Activated B cell treated with CpG ODN at 0.5 μM for 24 hours (primary cell): ENCODE measurements at places on chromosomes 11 and 22. TPM values are rescaled to one million over a fixed set of nuclear protein-coding genes. Genes with fewer than 3 reads are reported as not detected.

The OTOG gene
- not detected in 2 replicates for total RNA-seq

The NPAS4 gene
- not detected in 2 replicates for total RNA-seq

The HTR3B gene
- total RNA-seq: 0.10 and 0.22 TPM in 2 replicates

DNA sequence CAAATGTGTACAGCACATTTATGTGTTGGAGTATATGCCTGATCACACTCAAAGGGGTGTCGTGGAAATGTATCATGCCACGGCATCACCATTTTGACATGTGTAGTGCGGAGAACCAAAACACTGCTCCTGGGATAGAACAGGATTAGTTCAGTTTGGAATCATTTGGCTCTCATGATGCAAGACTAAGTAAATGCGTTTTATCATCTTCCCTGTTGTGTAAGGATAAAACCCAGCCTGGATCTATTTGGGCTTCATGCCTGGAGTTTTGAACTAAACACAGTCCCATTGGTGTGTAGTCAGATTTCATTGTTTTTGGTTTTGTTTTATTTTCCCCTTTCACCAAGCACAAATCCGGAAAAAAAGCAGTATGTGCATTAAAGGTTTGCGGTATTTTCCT lies 574.3 kb downstream of the NTM start:
- H3K4me1 ChIP-seq: no peaks in the 10 kb centered on the region
- DNase-seq: no peak
- no peaks in the 10 kb centered on the region for H3K27me3 ChIP-seq
- H3K27ac ChIP-seq: no peak overlapping the region
- no peaks in the 10 kb centered on the region for H3K36me3 ChIP-seq

DNA sequence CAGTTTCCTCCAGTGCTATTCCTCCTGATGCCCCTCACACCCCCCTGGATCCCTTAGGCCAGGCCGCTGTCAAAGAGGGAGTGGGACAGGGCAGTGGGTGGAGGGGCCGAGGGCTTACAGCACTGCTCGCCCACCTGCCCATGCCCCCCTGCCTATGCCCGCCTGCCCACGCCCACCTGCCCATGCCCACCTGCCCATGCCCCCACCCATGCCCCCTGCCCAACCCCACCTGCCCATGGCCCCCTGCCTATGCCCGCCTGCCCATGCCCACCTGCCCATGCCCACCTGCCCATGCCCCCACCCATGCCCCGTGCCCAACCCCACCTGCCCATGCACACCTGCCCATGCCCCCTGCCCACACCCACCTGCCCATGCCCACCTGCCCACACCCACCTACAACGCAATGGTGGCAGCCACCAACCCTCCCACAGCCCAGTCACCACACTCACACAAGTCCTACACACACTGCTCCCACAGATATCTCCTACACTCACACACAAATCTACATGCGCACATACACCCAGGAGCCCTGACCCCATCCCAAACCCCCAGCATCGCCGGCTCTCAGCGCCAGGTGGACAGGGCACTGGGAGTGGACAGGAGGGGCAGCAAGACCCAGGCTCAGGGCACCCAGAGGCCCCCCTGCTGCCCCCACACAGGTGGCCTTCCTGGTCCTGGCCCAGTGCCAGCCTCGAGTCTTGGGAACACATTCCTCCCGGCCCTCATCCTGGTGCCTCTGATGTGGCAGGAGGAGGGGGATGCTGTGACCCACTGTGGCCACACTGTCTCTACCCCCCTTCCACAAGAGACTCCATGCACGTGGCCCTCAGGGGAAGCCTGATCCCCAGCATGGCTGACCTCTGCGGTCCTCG lies 61.8 kb downstream of the CYTH4 start:
- no peaks in the 10 kb centered on the region for H3K36me3 ChIP-seq
- H3K4me3 ChIP-seq: no peak overlapping the region

DNA sequence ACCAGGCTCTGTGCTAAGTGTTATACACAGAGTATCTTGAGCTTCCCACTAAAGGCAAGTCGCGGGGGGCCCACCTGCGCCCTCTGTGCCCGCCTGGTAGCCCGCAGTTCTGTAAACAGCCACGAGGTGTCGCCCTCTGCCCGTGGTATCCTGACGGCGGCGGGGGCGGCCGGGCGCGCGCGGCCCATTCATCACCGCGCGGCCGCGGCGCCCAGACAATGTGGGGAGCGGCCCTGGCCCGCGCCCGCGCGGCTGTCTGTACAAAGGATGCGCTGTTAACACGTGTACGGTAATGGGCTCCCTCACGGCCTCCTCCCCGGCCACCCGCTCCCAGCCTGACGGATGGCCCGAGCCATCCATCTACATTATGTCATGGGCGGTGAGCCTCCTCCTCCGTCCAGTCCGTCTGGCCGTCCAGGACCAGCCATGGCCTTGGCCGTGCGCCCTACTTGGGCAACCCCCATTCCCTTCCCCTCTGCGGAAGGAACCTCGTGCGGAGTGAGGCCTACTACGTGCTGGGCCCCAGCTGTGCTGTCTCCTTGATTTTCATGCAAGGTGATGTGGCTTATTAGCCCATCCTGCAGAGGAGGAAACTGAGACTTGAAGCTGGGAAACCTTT lies 99.4 kb downstream of the MIAT start:
- H3K27ac ChIP-seq: no peak overlapping the region
- H3K36me3 ChIP-seq: peaks cover 24% of the 10 kb centered on the region
- H3K27me3 ChIP-seq: no peaks in the 10 kb centered on the region
- H3K4me1 ChIP-seq: no peaks in the 10 kb centered on the region

DNA sequence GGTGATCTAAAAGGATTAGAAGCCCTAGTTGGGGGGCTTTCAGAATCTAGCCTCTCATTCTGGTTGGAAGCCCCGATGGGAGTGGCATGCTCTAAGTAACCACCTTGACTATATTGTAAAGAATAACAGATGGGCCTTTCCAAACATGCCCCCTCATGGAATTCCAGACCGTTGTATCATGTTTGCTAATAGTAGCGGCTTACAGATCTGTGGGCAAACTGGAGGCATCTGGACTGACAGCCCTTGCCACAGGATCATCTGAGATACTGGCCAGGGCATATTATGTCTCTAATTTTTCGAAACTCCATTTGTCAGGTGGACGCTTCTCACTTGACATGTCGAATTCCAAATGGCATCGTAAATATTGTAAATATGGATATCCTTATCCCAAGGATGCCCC lies 10.5 kb downstream of the APIP start:
- H3K36me3 ChIP-seq: peaks cover 21% of the 10 kb centered on the region
- H3K27me3 ChIP-seq: no peaks in the 10 kb centered on the region
- peaks cover 4% of the 10 kb centered on the region for H3K4me1 ChIP-seq
- H3K27ac ChIP-seq: no peak overlapping the region
- no peak for DNase-seq
- no peak overlapping the region for H3K4me3 ChIP-seq

DNA sequence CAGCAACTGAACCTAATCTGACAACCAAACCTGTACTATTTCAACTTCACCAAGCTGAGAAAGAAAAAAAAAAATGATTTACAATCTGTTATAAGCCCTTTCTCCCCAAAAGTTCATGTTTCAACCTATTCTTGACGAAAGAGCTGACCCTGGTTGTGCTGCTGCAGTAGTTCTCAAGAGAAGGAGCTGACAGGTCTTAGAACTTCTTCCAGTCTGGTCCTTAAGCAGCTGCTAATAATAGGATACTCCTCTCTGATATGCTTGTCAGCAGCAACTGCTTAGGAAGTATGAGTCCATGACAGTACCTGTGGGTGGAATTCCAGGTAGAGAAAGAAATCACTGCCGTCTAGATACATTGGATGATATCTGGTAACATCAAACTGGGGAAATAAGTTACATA lies 735.1 kb upstream of the CCDC90B start:
- H3K27ac ChIP-seq: no peak overlapping the region
- no peak for DNase-seq
- no peaks in the 10 kb centered on the region for H3K4me1 ChIP-seq
- H3K4me3 ChIP-seq: no peak overlapping the region
- H3K36me3 ChIP-seq: no peaks in the 10 kb centered on the region
- H3K27me3 ChIP-seq: no peaks in the 10 kb centered on the region

DNA sequence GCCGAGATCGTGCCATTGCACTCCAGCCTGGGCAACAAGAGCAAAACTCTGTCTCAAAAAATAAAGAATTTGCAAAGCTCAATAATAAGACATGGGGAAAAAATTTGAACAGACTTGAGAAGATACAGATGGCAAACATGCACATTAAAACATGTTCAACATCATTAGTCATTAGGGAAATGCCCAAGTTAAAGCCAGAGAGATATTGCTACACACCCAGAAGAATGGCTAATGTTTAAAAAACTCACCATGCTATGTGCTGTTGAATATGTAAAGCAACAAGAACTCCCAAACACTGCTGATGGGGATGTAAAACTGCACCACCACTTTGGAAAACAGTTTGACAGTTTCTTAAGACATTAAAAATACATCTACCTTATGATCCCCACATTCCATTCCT lies 12.6 kb downstream of the LRRC75B start:
- H3K36me3 ChIP-seq: peaks cover 15% of the 10 kb centered on the region
- no peaks in the 10 kb centered on the region for H3K4me1 ChIP-seq
- H3K4me3 ChIP-seq: no peak overlapping the region
- H3K27ac ChIP-seq: no peak overlapping the region

DNA sequence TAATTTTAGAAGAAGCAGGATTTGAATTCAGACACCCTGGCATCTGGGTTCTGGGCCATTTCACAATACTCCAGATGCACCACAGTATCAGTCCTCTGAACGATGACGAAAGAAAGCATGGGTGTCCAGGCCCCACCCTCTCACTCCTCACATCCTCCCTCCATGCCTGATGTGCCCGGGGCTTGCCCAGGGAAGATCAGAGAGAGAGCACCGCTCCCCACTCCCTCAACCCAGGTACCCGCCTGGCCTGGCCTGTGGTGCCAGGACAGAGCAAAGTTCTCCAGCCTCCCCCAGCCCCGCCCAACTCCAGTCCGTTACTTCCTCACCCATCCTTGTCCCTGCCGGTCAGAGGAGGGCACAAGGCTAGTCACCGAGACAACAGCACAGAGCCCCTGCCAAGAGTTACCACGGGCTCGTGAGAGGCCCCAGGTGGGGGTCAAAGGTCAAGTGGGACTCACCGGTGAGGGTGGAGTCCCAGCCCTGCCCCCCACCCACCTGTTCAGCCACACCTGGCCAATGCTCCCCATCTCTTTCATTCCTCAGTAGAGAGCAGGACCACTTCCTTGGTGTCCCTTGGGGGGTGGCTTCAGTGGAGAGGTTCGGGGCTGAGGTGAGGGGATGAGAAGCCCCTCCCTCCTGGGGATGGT lies 8.1 kb downstream of the BCL9L start:
- H3K36me3 ChIP-seq: peaks cover 6% of the 10 kb centered on the region
- peak overlapping the region; percentile 90 for H3K27ac ChIP-seq
- no peak overlapping the region for H3K4me3 ChIP-seq
- peaks cover 87% of the 10 kb centered on the region for H3K4me1 ChIP-seq
- no peaks in the 10 kb centered on the region for H3K27me3 ChIP-seq
- DNase-seq: no peak

DNA sequence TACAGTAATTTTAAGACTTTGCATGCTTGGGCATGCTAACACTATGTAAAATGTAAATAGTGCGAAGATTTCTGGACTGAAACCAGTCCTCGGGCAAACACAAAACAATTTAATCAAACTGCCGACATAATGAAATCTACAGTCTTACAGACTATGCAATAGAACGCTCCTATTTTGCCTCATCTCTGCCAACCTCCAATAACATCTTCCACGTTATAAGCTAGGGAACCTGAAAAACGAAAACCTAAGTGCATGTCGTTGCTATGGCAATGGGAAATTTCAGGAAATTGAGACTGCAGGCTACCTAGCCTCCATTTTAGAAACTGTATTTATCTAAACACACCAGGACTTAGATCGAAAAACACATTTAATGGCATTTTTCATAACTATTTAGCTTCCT lies 1.1 kb downstream of the CSTF3 start:
- peak overlapping the region; percentile 95 for H3K27ac ChIP-seq
- H3K4me1 ChIP-seq: peaks cover 52% of the 10 kb centered on the region
- H3K4me3 ChIP-seq: peak overlapping the region; percentile 99
- DNase-seq: no peak
- no peaks in the 10 kb centered on the region for H3K27me3 ChIP-seq
- peaks cover 27% of the 10 kb centered on the region for H3K36me3 ChIP-seq

DNA sequence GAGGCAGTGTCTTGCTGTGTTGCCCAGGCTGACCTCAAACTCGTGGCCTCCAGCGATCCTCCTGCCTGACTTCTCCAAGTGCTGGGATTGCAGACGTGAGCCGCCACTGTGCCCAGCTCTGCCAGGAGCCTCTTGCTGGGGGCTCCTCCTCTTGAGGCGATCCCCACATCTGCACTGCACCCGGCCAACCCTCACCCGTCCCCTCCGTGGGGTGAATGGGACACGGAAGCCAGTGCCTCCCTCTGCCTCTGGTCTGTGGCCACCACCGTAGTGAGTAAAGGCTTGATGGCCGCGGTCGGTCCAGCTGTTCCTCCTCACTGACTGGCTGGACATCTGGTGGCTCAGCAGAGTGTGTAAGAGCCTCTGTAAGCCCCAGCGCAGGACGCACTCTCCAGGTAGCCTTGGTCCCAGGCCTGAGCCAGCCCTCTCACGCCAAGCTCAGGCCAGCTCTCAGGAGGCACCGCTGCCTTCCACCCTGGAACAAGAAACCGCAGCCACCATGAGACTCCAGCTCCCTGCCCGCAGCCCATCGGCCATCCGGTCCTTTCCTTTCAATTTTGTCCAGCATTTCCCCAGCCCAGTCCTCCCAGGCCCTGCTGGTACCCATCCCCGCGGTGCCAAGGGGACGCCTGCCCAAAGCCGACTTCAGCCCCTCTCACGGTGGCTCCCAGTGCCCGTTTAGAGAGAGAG lies 100.3 kb downstream of the BRD1 start:
- peaks cover 40% of the 10 kb centered on the region for H3K27me3 ChIP-seq
- H3K27ac ChIP-seq: no peak overlapping the region
- no peaks in the 10 kb centered on the region for H3K36me3 ChIP-seq

DNA sequence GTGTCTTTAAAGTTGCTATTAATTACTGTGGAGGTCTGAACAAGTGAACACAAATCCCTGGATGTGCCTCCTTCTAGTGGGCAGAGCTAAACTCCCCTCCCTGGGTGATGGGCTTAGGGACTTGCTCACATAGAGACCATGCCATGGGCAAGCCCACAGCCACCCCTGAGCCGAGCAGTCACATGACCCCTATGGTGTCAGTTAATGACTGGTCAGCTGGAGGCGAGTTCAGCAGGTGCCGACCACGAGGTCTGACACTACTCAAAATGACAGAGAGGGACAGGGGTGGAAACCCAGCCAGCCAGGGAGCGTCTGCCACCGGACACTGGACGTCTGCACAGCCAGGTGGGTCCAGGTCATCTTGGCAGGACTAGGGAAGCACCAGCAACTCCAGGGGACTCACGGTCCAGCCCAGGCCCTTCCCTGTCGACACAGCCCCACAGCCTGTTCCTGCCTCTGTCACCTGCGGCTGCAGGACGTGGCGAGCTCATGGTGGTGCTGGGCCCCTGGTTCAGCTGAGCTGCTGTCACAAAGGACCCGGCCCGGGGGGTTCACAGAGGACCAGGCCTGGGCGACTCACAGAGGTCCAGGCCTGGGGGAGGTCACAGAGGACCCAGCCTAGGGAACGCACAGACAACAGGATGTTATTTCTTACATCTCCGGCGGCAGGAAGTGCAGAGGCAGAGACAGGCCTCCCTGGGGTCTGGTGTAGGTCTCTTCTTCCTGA lies 135.0 kb downstream of the BRD1 start:
- peaks cover 6% of the 10 kb centered on the region for H3K27me3 ChIP-seq
- no peak overlapping the region for H3K27ac ChIP-seq
- no peaks in the 10 kb centered on the region for H3K4me1 ChIP-seq
- H3K4me3 ChIP-seq: no peak overlapping the region
- no peaks in the 10 kb centered on the region for H3K36me3 ChIP-seq

GRCh38 chr11:130623670-130624668 lies 175.5 kb downstream of the ADAMTS15 start:
- H3K4me3 ChIP-seq: no peak overlapping the region
- peaks cover 5% of the 10 kb centered on the region for H3K27me3 ChIP-seq
- DNase-seq: no peak
- no peaks in the 10 kb centered on the region for H3K36me3 ChIP-seq
- H3K27ac ChIP-seq: no peak overlapping the region
